ENCODE measurements at places on chromosomes 11 and 22. TPM values are rescaled to one million over a fixed set of nuclear protein-coding genes. Genes with fewer than 3 reads are reported as not detected.

Gene FOLR1
- not detected for total RNA-seq

Gene FGF4
- not detected for total RNA-seq

Gene RASGRP2
- total RNA-seq = 0.37 TPM

Gene KCNJ5
- not detected for total RNA-seq

Gene DEPDC7
- total RNA-seq = 3.3 TPM

Gene PLXNB2
- 81.7 TPM for total RNA-seq

Gene OR51G1
- not detected for total RNA-seq

Gene TRIM29
- total RNA-seq = 1.1 TPM

Gene RFPL1
- total RNA-seq = not detected

Gene SUSD2
- total RNA-seq = 15.6 TPM

Gene TCN1
- not detected for total RNA-seq

Gene KLHL35
- total RNA-seq = 1.4 TPM

Gene OR10A2
- total RNA-seq = not detected

Gene IL18BP
- total RNA-seq = 3.5 TPM

Gene SHANK3
- 2.2 TPM for total RNA-seq

Gene CARNS1
- under 0.01 TPM for total RNA-seq
